Progenitor cell of endocrine pancreas (in vitro differentiated cells): ENCODE measurements at places on chromosomes 4 and X. TPM values are rescaled to one million over a fixed set of nuclear protein-coding genes. Genes with fewer than 3 reads are reported as not detected.

NPNT gene
- 6.5 and 7.6 TPM in 2 replicates for total RNA-seq

SCD5 gene
- 14.6 and 15.7 TPM in 2 replicates for total RNA-seq

- DNase-seq = no peak
Observed at GRCh38 chr4:94466923-94467322, 15.2 kb downstream of the PDLIM5 start.

GRCh38 chr4:6908432-6909112, 1.1 kb upstream of the TBC1D14 start:
- DNase-seq = no peak

- DNase-seq = no peak
Observed at GRCh38 chr4:7326693-7327340, 107.9 kb downstream of the PSAPL1 start.

- no peak for DNase-seq
Observed at GRCh38 chr4:18203966-18204365, 182.4 kb upstream of the LCORL start.

DNA sequence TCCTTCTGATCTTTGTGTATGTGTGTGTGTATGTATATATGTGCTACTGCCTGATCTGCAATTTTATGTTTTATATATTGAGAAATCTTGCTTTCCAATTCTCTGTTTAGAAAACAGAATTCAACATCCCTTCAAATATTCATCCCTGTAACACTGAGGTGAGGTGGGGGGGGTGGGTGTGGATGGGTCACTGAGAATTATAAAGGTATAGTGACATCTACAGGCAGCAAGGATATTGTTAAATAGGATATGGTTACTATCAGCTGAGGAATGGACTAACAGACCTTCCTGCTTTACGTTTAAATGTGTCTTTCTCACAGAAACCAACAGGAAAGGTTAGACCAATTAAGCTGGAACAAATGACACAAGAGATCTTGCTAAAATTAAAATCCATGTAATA, 19.0 kb upstream of the MAGEB2 start:
- DNase-seq = no peak

DNA sequence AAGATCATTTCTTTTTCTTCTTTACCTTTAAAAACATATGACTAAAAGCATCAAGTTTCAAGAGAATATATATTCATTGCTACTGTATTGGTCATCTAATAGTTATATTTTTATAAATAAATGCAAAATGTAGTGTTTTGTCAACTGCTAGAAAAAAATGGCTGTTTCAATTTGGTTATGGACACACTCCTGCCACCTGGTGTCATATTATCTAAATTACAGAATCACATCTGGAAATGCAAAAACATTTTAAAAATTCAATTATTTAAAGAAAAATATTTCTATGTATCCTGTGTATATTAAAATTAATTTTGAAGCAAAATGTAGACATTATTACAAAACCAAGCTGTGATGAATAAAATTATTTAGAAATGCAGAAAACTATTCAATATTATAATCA, 329.4 kb upstream of the PCDH18 start:
- DNase-seq = no peak

GRCh38 chr4:112771-113170, 11.5 kb upstream of the ZNF718 start:
- DNase-seq = no peak

DNA sequence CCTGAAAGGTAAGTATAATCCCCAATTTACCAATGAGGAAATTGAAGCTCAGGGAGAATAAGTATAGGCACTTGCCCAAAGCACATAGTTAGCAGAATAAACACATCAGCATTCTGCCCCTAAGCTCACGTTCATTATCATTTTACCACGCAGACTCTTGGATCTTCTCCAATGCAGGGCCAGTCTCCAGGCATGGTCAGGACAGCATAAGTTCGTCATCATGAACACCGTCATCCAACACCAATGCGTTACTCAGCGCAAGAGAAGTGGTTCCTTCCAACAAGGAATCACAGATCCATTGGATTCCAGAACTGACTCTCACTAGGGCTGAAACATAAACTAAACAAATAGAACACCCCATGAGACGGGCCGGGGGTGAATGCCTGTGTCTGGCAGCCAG, 86.5 kb upstream of the GPM6B start:
- DNase-seq = no peak
